ENCODE measurements at places on chromosomes 5 and 9. TPM values are rescaled to one million over a fixed set of nuclear protein-coding genes. Genes with fewer than 3 reads are reported as not detected.

GRCh38 chr5:157150995-157151394, 8.3 kb upstream of the MED7 start:
- DNase-seq, result no peak

DNA sequence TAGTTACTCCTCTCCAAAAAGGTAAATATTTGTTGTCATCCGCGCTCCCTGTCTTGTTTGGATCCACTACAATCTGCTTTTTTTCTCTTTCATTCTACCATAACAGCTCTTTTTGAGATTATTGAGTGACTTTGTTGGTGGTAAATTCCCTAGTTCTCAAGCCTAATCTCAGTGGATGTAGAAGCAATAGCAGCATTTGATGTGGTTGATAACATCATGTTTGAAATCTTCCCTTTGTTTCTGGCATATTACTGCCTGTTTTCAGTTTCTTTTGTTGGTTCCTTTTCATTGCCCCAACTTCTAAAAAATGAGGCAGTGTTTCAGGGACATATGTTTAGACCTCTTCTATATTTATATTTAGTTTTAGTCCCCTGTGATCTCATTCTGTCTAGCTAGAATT, 8.9 kb downstream of the CDC42SE2 start:
- no peak for DNase-seq

GRCh38 chr9:81620002-81620390, 69.4 kb downstream of the TLE1 start:
- DNase-seq, result peak; percentile 51

DNA sequence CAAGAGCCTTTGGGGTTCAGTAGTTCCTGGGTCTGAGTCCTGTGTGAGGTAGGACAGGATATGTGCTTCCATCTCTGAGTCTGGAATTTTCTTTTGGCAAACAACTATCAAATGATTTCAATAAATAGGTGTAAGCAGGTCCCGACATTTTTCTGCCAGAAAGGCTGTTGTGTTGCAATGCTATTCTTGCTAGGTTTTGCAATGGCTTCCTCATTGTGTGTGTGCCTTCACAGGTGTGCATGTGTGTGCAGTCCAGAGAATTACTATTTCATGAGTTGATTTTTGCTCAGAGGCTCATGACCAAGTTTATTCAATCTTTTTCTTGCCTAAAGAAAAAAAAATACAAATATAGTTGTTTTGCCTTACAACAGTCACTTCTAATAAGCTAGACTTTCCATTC, 64.5 kb upstream of the FRRS1L start:
- no peak for DNase-seq

DNA sequence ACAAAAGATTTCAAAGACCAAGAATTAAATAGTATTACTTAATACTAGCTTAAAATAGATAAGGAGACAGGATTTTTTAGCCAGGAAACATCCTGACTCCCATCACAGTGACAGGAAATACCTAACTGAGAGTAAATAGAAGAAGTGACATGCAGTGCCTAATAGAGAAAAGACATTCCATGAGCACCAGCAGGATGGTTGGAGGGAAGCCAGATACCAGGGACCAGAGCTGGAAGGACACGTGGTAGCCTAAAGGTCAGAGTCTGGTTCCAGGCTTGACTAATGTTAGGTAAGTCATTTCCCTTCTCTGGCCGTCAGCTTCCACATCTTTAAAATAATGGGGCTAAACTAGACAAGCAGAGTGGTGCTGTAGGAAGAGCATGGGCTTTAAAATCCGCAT, 41.6 kb downstream of the CDK5RAP2 start:
- peak; percentile 84 for DNase-seq

GRCh38 chr5:171906703-171907590, 99.5 kb downstream of the FBXW11 start:
- no peak for DNase-seq

GRCh38 chr5:4246447-4246846, 650.8 kb downstream of the IRX1 start:
- no peak for DNase-seq

GRCh38 chr5:55578771-55579170, 44.0 kb upstream of the PLPP1 start:
- DNase-seq, result no peak

DNA sequence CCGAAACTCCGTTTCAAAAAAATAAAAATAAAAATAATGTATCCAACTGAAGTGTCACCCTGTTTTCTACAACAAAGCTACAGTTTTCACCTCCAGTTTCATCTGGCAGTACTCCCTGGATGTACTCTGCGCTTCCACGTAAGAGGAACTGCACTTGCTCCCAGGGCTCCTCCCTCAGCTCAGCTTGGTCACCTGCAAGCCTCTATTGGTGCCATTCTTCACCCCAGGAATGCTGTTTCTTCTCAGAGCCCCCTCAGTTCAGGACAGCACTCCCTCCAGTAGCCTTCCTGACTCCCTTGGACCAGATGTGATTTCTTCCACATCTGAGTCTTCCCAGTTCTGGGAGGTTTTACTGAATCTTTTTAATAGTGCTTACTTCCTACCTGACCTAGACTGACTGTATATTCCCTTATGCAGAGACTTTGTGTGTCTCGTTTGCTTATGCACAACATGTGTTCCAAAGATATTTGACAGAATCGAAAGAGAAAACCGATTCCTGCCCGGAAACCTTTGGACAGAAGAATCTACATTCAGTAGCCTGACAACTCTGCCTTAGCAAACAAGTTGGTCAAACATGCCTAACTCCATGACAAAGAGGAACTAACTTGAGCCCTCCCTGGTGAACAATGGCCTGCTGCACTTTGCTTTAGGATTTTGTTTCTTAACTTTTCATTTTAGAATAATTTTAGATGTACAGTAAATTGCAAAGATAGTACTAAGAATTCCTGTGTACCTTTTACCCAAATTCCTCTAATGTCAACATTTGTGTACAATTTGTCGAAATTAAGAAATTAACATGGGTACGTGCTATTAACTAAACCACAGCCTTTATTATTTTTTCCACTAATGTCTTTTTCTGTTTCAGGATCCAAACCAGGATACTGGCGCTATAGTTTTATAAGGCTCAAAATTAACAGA, 814 bp downstream of the CCDC125 start:
- DNase-seq, result no peak

- no peak for DNase-seq
Observed at GRCh38 chr9:88826771-88827181, 164.5 kb upstream of the S1PR3 start.

- peak; percentile 43 for DNase-seq
Observed at GRCh38 chr5:67989456-67989855, 226.1 kb upstream of the PIK3R1 start.

DNA sequence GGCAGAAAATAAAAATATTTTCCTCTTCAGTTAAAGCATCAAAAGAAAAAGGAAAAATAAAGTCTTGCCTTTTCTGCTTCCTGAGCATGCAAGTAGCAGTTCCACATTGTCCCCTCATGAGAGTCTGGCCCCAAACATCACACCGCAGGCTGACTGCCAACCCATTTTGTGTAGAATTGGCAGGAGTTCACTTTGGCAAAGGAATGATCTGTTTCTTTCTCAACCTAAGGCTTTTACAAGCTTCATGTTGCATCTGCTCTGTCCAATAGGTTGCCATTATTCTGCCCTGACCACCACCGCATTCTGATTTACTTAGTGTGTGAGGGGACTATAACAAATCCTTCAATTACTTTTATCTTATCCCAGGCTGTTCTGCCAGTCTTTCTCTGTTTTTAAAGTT, 249.5 kb downstream of the ISL1 start:
- DNase-seq, result no peak

- DNase-seq, result peak; percentile 62
Observed at GRCh38 chr9:613771-614347, 227.6 kb upstream of the DMRT1 start.

- peak; percentile 55 for DNase-seq
Observed at GRCh38 chr5:181121675-181122561, 9.1 kb downstream of the OR2V1 start.

- DNase-seq, result peak; percentile 33
Observed at GRCh38 chr9:98375138-98375726, 119.8 kb upstream of the TBC1D2 start.

- no peak for DNase-seq
Observed at GRCh38 chr9:132632413-132633129, 37.2 kb downstream of the DDX31 start.

GRCh38 chr9:89442501-89442978, 55.4 kb downstream of the SEMA4D start:
- DNase-seq, result no peak

DNA sequence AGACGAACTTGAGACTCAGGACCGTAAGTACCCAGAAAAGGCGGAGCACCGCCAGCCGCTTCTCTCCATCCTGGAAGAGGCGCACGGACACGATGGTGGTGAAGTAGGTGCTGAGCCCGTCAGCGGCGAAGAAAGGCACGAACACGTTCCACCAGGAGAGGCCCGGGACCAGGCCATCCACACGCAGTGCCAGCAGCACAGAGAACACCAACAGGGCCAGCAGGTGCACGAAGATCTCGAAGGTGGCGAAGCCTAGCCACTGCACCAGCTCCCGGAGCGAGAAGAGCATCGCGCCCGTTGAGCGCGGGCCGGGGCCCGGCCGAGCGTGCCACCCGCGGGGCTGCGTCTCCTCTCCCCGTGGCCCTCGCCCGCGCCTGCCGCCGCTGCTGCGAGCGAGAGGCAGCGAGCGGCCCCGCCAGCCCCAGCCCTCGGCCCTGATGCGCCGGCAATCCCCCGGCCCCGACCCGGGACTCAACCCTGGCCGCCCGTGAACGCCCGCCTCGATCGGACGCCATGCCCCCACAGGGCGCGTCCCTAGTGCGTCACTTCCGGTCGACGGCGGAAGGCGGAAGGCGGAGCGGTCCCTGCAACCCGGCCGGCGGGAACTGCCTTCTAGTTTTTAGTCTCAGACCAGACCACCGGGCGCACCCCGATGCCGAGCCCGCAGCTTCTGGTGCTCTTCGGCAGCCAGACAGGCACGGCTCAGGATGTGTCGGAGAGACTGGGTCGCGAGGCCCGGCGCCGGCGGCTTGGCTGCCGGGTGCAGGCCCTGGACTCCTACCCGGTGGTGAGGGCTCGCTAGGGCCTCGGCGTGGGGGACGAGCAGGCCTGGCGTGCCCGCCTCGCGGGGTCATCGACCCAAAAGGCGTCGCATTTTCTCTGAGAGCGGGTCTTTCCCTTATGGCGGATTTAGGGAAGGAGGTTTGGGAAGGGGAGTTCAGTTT, at the start of the genes NDOR1 and TMEM203:
NDOR1 (plus strand) TSS at position 575 of the 944 bp plus-strand sequence; CDS start at position 653, 78 bp downstream.
TMEM203 (minus strand) TSS at position 523 of the 944 bp plus-strand sequence; CDS start at position 289, 234 bp downstream.
- peak; percentile 88 for DNase-seq

- DNase-seq, result no peak
Observed at GRCh38 chr9:19992556-19992955, 203.7 kb upstream of the SLC24A2 start.

- no peak for DNase-seq
Observed at GRCh38 chr5:160451281-160451680, 29.6 kb downstream of the PTTG1 start.

GRCh38 chr5:55895346-55895745, 44.2 kb downstream of the IL31RA start:
- no peak for DNase-seq

- DNase-seq, result no peak
Observed at GRCh38 chr9:124182741-124183140, 75.0 kb upstream of the NEK6 start.

- DNase-seq, result peak; percentile 64
Observed at GRCh38 chr9:113274474-113275156, 757 bp downstream of the CDC26 start.

DNA sequence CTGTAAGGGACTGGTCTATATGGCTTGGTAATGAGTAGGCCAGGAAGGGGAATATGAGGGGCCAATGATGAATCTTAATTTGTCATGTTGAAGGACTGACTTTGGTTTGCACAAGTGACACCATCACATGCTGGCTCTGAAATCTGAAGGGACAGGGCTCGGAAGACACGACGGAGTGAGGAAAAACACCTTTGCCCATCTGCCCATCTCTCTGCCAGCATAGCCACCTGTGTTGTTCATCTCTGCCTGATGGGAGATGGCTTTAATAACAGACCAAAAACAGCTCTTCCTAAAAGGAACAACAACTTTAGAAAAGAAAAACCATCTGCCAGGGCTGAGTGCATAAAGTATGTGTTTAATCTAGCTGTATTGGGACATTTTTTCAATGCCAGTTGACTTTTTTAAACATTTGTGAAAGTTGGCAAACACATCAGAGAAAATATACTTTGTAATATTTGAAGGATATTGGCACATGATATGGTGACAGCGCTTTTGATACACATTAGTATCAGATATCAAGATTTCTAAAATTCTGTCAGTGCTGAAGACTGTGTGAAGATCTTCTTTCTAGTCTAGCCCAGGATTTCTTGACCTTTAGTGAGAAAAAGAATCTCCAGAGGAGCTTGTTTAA, 27.1 kb downstream of the ABLIM3 start:
- DNase-seq, result no peak

DNA sequence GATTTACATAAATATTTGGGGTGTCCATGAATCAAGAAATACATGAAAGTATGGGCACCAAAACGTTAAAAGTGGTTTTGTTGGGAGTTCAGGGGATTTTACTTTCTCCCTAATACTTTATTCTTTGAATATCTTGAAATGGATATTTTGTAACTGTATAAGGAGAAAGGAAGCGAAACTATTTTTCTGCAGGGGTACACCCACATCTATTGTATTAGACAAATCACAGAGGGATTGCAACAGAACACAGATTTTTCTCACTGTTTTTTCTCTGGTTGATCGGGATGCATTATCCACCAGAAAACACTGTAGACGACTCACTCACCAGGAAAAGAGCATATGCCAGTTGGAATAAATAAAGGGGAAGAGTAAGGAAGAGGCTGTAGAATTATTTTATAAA, 1.2 kb upstream of the RABGAP1 start:
- no peak for DNase-seq

GRCh38 chr9:84436386-84437109, 96.0 kb upstream of the SLC28A3 start:
- no peak for DNase-seq

Gene BRD3
- total RNA-seq, result 10.9 TPM

Gene MAP1B
- total RNA-seq, result 39.3 TPM

Gene ACOT12
- total RNA-seq, result not detected

Gene CDX1
- not detected for total RNA-seq

Gene IL33
- total RNA-seq, result 2.8 TPM

Gene ELAVL2
- total RNA-seq, result 0.25 TPM

Gene CDH9
- total RNA-seq, result not detected

Gene LECT2
- not detected for total RNA-seq

Gene FOXD4L5
- under 0.01 TPM for total RNA-seq

Gene PCDHB12
- 0.26 TPM for total RNA-seq

Gene RARS1
- 71.7 TPM for total RNA-seq

Gene FREM1
- total RNA-seq, result under 0.01 TPM

Gene CNTNAP3
- total RNA-seq, result 78.6 TPM

Gene ABLIM3
- total RNA-seq, result 19.5 TPM

Gene WWC1
- 0.63 TPM for total RNA-seq

Gene C8G
- 0.77 TPM for total RNA-seq

Gene LCN10
- total RNA-seq, result 0.13 TPM
